Calu3 (cell line): ENCODE measurements at places on chromosomes 12 and 14. TPM values are rescaled to one million over a fixed set of nuclear protein-coding genes. Genes with fewer than 3 reads are reported as not detected.

MMAB gene
- 70.2 and 82.8 TPM in 2 replicates for total RNA-seq

GSG1 gene
- total RNA-seq, result 0.47 TPM in 1 of 2 replicates, not detected in the other

PRIMA1 gene
- total RNA-seq, result not detected in 2 replicates

HOXC10 gene
- 0.51 and 0.71 TPM in 2 replicates for total RNA-seq

RAB3IP gene
- 101 TPM in 2 replicates for total RNA-seq

CCDC197 gene
- not detected in 2 replicates for total RNA-seq

DPY19L2 gene
- total RNA-seq, result 9.2 and 10.1 TPM in 2 replicates
